ENCODE measurements at places on chromosomes 7 and 10.

GRCh38 chr7:92783260-92784201, 52.8 kb downstream of the CDK6 start:
- no peak for DNase-seq

- DNase-seq: no peak
These were observed 1.3 kb downstream of the PTN start for GRCh38 chr7:137342265-137342664.

GRCh38 chr10:69467928-69468750, 16.9 kb downstream of the TSPAN15 start:
- no peak for DNase-seq

- DNase-seq: no peak
These were observed 147.1 kb downstream of the RGS10 start for GRCh38 chr10:119395280-119396007.

All from mucosa of descending colon (tissue), 3 donors.